T-helper 9 cell (primary cell): ENCODE measurements at places on chromosomes 2 and 18.

- DNase-seq: no peak
Observed at GRCh38 chr2:156380117-156380645, 47.7 kb upstream of the NR4A2 start.

DNA sequence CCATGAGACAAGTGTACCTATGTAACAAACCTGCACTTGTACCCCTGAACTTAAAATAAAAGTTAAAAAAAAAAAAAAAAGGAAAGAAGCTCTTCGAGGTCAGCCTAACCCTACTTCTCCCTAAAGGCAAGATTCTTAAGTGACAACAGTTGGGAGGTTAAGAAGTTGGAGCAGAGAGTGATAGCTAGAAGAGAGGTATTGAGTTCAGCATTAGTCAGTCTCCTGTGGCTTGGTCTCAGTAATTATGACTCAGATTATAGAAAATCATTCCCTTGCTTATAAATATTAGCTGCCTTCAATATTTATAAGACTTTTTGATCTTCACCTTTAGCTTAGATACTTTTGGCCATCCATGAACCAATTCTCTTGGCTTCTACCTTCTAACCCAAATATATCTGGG lies 926.8 kb upstream of the SLC39A10 start:
- DNase-seq: no peak

GRCh38 chr2:53018825-53019425 lies 748.7 kb upstream of the CHAC2 start:
- no peak for DNase-seq

GRCh38 chr18:44896846-44897245 lies 216.2 kb downstream of the SETBP1 start:
- DNase-seq: no peak

- DNase-seq: no peak
Observed at GRCh38 chr18:59272221-59272888, 899 bp downstream of the RAX start.

GRCh38 chr2:48722391-48722790 lies 33.1 kb downstream of the LHCGR start:
- no peak for DNase-seq

- no peak for DNase-seq
Observed at GRCh38 chr2:188399159-188399558, 107.5 kb downstream of the GULP1 start.

- no peak for DNase-seq
Observed at GRCh38 chr2:107027810-107028209, 141.8 kb upstream of the ST6GAL2 start.

- no peak for DNase-seq
Observed at GRCh38 chr18:60554967-60555366, 182.4 kb upstream of the MC4R start.

DNA sequence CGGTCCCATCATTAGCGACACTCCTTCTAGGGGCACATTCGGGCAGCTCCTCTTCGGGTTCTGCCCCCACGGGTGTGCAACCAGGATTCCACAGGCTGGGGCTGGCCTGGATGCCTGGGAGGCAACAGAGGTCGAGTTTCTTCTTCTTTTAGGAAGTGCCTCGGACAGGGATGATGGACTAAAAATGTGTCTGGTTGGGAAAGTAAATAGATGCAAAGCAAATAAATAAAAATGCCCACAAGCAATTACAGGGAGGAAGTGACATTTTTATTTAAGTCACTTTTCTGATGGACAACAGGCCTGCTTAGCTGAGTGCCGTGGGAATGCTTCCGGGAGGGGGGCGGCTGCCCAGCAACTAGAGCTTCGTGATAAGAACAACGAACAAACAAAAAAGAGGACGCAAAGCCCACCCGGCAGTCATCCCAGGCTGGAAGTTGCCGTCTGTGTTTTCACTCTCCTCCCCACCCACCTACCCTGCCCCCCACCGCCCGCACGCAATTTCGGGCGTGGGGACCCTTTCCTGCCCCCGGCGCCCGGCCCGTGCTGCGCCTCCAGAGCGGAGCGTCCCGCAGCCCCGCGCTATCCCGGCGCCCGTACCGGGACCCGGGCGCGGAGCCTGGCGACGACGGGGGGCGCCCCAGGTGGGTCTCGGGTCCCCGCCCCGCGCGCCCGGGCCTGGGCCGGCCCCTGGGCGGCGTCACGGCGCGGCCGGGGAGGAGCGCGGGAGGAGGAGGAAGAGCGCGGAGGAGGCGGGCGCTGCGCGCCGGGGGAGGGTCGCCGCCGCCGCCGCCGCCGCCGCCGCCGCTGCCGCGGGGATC lies 412 bp upstream of the NCK2 start:
- DNase-seq: peak; percentile 66

DNA sequence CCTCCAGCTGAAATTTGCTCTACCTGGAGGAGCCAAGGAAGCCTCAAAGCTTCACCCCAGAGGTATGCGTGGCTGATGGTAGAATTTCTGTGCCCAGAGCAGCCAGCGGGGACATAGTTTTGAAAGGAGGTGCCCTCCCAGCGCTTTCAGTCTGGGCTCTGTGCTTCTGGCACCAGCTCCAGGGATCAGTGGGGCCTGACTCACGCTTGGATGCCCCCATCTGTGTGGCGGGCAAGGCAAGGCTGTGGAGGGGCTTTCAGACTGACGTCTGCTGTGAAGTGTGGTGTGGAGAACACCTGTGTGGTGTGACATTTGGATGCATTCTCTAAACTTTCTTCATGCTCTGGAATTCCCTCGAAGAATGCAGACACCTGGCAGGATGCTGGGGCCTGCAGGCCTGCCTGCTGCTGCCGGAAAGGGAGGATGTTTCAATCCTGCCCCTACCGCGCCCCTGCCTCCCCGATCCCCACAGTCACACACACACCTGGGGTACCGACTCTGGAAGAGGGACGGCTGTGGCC lies 84.1 kb downstream of the CTIF start:
- no peak for DNase-seq

DNA sequence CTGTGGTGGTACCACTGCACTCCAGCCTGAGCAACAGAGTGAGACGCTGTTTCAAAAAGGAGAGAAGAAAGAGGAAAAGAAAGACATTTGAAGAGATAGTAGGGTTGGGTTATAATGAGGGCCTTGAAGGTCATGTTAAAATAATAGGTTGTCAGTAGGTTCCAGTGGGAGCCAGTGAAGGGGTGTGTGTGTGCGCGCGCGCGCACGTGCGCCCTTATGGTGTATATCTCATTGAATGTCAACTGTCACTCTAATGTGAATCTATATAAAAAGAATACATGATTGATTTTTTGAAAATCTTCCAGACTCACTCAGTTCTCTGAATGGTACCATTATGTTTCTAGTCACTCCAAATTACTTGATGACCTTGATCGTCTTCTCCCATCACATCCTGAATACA lies 9.1 kb downstream of the ZCCHC2 start:
- DNase-seq: no peak

DNA sequence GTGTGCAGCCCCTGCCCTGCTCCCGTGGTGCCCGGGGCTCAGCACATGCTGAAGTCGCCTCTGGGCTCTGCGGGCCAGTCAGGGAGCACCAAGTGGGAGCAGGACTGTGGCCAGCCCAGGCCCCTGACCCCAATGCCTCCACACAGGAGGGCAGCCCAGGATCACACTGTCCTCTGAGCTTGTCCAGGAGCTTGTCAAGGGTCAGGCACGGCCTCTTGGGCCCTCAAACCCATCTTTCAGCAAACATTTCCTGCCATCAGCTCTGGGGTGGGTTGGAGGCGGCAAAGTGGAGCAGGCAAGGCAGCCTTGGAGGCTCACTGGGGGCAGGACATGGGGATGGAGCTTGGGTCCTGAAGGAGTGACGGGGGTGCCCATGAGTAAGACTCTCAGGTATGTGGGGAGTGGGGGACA lies 10.3 kb downstream of the SNED1 start:
- no peak for DNase-seq

DNA sequence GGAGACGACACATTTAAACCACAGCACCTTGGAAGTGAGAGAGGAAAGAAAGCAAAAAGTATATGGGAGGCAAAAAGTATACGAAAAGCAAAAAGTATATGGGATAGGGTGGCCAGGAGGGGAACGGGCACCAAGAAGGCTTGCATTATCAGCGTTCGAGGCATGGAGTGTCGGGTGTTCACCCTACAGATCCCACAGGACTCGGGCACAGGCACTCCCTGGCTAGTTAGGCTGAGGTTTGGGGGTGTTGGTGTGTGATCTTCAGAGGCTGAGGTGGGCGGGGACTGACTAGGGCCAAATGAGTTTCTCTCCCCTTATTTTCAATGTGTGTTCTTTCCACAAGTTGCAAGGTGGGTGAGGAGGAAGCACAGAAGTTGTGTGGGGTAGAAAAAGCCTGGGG lies 86.6 kb downstream of the EVA1A start:
- no peak for DNase-seq

DNA sequence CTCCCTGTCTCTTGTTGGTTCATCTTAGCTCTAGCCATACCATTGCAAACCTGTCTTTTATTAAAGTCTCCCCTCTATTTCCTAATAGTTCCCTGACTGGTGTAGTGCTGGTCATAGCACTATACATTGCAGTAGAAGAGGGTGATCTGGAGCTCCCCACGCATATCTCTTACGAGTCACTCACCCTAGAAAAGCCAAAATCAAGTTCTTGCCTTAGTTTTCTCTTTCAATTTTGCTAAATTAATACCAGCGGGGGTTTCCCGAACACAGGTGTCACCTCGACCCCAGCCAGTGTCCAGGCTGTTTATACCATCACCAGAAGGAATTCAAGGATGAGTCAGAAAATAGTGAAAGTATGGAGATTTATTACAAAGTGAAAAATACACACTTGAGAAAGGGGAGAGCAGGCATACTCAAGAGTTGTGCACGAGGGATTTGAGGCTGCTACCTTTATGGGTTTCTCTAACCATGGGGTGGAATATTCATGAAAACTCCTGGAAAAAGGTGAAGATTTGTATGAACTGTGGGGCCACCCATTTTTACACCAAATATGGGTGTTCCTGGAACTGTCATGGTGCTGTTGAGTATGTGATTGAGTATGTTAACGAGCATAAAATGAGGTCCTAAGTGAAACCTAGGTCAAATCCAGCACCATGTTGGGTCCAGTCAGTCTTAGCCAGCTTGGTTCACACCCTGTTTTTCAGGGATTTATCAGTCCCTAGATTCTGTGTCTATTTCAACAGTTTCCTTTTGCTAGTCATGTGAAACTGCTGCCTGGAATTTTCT lies 20.2 kb downstream of the PROKR1 start:
- no peak for DNase-seq

GRCh38 chr2:171792886-171793580 lies 101.0 kb downstream of the SLC25A12 start:
- no peak for DNase-seq

DNA sequence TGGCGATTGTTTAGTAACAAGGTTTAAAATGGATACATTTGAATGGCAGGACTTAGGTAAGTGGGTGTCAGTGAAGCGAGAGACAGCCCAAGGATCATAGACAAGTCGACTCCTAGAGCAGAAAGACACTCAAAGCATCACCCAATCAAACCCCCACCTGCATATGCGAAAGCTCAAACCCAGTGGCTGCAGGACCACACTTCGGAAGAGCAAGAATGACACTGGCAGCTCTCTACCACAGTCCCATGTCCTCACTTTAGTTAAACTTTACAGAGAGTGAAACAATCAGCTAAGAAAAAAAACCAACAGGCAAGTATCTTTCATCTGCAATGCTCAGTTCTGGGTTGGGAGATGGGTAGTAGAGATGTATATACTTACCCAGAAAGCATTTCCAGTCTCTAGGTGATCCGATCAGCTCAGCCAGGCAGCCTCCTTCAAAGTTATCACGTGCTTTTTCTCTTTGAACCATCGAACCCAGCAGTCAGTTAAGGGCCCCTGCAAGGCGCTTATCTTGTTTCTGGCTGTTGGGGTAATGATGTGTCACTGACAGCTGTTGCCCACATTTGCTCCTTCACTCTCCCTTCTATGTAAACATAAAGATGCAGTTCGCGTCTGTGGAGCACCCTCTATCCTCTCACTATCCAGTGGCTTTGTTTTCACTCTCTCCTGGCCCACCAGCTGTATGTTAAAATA lies 357.5 kb upstream of the ID2 start:
- DNase-seq: no peak

GRCh38 chr18:57533006-57533867 lies 53.3 kb downstream of the FECH start:
- DNase-seq: no peak

- DNase-seq: no peak
Observed at GRCh38 chr2:207734264-207734635, 22.8 kb downstream of the CCNYL1 start.

GRCh38 chr2:241637795-241638660 lies 535 bp downstream of the ATG4B start:
- DNase-seq: no peak

DNA sequence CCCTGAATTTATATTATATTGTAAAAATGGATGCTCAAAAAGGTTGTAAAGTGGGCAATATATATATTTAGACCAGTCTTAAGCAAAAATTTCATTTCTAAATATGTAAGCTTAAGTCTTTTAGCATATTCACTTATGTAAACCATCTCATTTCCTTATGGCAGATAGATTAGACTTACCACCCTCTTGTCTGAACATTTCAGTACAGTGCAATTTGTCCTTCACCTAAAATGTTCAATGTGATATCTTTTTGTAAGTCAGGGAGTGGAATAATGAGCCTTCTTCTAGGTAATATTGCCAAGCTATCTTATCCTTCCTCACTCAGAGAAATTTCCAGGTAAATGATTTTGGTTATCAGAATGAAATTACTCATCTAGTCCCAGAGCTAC lies 92.3 kb downstream of the KLF7 start:
- DNase-seq: no peak

DNA sequence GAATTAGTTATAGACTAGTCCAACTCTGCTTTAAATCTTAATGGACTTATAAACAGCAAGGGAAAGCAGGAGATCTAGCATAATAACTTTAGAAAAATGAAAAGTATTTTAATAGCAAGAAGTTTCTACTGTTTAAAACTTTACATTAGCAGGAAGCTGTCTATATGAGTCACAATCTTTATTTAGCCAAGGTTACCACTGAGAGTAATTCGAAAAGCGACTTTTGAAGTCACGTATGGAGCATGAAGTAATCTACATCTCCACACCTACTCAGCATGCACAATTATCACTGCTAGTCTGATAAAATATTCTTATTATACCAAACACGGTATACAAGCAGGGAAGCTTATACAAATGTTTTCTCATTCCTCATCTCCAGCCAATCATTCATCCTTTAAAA lies 515.4 kb upstream of the SOX11 start:
- no peak for DNase-seq

DNA sequence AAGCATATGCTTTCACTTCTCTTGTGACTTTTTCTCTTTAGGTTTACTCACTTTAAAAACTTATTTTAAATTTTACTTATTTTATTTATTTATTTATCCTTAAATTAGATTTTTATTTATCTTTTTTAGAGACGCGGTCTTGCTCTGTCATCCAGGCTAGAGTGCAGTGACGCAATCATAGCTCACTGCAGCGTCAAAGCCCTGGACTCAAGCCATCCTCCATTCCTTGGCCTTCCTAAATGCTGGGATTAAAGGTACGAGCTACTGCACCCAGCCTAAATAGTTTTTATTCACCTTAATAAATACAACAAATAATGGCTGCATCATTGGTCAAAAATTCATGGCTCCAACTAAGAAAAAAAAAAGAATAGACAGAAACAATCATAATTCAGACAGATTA lies 415.7 kb upstream of the FIGN start:
- DNase-seq: no peak

DNA sequence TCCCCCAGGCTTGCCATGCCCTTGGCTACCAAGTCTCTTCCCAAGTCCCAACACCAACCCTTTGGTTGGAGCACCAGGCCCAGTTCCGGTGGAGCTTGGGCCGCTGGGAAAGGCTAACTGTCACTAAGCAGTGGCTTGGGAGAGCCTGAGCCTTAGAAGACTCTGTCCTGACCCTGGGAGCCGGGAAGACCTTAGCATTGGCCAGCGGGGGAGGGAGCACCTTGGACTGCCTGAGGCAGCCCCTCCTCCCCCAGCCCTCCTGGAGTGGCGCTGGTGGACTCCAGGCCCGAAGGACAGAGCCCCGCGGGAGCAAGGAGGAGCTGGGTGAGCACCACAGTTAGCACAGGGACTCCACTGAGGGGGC lies 62.5 kb upstream of the POMC start:
- no peak for DNase-seq
